ENCODE measurements at places on chromosomes 2 and 18. TPM values are rescaled to one million over a fixed set of nuclear protein-coding genes. Genes with fewer than 3 reads are reported as not detected.

GRCh38 chr18:12867441-12868123 is 16.5 kb downstream of the PTPN2 start:
- DNase-seq: no peak

DNA sequence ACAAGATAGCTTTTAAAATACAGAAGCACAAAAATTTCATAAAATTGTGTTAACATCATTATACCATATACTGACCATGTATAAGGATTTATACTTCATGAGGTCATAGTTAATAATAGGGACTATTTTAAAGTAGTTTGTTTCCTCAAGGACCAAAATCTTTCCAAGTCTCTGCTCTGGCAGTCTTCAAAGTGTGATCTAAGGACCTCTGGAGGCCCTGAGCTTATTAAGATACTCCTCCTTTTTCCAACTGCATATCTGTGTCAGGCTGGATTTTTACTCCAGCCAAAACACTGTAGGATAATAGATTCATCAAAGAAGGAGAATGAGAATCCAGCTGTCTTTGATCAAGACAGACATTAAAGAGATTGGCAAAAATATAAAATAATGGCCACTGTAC is 1.7 kb upstream of the SCYGR2 start:
- no peak for DNase-seq

Gene SLC19A3
- total RNA-seq: 0.28 TPM

GRCh38 chr2:150465703-150466569 is 21.5 kb downstream of the RND3 start:
- peak; percentile 22 for DNase-seq

GRCh38 chr2:221943076-221943810 is 355.6 kb downstream of the PAX3 start:
- DNase-seq: no peak

- DNase-seq: no peak
Measured at GRCh38 chr2:178716394-178716793, 90.8 kb downstream of the TTN start.

Gene DLX2
- total RNA-seq: 4.4 TPM

DNA sequence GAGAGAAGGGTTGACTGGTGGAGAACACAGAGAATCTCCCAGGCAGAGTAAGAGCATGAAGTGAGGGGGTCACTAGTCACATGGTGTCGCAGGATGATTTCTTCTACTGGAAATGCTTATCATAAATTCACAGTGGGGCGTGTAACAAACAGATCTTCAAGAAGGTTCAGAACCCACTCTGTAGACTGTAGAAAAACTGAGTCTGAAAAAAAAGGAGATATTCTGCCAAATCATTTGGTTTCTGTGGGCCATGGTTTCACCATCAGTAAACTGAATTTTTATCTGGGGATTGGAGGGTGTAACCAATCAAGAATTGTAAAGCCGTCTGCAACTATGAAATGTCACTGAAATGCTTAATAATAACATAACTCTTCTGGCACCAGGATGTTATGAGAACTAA is 15.0 kb downstream of the TPGS2 start:
- DNase-seq: no peak

GRCh38 chr18:9741793-9742523 is 33.9 kb downstream of the RAB31 start:
- no peak for DNase-seq

Gene VAMP5
- 21.3 TPM for total RNA-seq

Gene KIF5C
- 1.6 TPM for total RNA-seq

Gene SLC35F6
- total RNA-seq: 67.3 TPM

DNA sequence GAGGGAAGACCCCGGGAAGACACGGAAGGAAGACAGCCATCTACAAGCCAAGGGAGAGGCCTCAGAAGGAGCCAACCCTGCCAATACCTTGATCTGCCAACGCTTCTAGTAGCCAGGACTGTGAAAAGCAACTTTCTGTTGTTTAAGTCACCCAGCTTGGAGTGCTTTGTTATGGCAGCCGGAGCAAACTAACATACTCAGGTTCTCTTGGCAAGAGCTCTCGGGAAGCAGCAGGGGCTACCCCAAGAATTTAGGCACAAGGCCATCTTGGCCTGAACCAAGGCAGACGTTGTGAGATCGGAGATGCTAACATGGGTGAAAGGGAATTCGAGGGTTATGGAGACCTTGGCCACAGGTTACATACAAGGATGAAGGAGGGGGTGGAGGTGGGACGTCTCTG is 78.6 kb upstream of the KLHL29 start:
- DNase-seq: no peak

- no peak for DNase-seq
Measured at GRCh38 chr2:227436436-227437174, 35.4 kb upstream of the AGFG1 start.

Gene HS6ST1
- total RNA-seq: 22.0 TPM

GRCh38 chr18:31677592-31677991 is 6.8 kb downstream of the B4GALT6 start:
- no peak for DNase-seq

Gene PLB1
- 0.80 TPM for total RNA-seq

Gene LYPD6B
- 2.2 TPM for total RNA-seq

Gene PROKR1
- total RNA-seq: not detected

DNA sequence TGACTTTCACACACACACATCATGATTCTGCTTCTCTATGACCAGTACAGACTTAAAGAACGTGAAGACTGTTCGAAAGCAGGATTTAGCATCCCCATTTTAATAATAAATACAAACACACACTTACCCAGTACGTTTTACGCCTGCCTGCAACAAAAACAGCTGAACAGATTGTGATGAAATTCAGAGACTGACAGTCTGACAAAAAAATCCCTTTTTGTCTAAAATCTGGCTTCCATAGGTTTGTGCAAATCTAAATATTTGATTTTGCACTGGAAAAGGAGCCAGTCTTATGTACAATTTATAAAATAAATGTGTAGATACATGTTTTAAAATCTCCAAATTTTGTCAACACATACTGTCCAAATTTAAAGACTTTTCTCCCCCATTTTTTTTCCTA is 630.7 kb downstream of the ZEB2 start:
- DNase-seq: no peak

Gene REG3G
- not detected for total RNA-seq

Gene CREG2
- total RNA-seq: 0.21 TPM

- DNase-seq: peak; percentile 10
Measured at GRCh38 chr18:6885992-6886796, 156.7 kb downstream of the ARHGAP28 start.

DNA sequence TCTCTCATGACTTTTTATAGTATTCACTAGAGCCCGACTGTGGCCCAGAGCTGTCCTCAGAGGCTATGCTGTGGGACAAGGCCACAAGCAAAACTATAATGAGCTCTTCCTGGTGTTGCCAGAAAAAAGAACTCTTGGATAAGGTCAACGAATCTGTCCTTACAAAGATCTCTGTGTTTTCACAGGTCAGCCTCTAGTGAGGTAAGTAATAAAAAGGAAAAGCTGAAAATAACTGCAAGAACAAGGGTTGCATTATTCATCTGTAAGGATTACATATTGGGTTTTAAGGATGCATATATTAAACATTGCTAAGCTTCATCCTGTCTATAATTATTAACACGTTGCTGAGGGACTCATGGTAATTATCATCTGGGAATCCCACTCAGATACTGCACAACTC is 62.8 kb upstream of the ATL2 start:
- DNase-seq: no peak

DNA sequence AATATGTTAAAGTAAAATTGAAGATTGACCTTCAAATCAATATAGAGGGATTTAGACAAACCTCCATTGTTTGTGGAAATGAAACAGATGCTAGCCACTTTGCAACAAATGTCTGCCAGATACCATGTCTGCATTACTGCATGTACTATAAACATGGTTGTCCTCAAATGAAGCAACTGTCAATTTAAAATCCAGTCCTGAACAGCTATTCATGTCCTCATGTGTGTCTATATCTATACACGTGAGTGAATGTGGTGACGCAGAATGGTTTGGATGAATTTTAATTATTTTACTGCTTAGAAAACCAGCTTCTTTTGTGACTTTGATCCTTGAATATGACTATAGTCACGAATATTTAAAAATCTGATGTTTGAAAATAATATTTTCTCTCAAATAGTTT is 71.5 kb downstream of the NYAP2 start:
- DNase-seq: no peak

GRCh38 chr2:101473911-101474701 is 806 bp downstream of the RFX8 start:
- DNase-seq: no peak

Gene CACNB4
- 1.7 TPM for total RNA-seq

- no peak for DNase-seq
Measured at GRCh38 chr2:241759067-241759807, 17.4 kb upstream of the GAL3ST2 start.

DNA sequence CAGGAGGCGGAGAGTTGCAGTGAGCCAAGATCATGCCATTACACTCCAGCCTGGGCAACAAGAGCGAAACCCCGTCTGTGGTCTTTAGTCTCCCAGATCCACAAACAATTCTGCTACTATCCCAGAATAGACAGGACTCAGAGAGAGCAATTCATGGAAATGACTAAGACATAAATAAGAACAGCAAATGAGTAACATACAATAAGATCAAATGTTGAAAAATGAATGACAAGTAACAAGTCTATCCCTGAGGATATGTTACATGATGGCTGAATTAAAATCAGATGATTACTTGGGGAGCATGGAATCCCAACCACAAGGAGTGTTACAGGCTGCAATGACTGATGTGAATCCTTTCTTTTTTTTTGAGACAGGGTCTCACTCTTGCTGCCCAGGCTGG is 10.3 kb downstream of the ARL5A start:
- DNase-seq: no peak

- DNase-seq: no peak
Measured at GRCh38 chr2:82852787-82853186, 1606.3 kb downstream of the SUCLG1 start.

Gene SAG
- not detected for total RNA-seq

DNA sequence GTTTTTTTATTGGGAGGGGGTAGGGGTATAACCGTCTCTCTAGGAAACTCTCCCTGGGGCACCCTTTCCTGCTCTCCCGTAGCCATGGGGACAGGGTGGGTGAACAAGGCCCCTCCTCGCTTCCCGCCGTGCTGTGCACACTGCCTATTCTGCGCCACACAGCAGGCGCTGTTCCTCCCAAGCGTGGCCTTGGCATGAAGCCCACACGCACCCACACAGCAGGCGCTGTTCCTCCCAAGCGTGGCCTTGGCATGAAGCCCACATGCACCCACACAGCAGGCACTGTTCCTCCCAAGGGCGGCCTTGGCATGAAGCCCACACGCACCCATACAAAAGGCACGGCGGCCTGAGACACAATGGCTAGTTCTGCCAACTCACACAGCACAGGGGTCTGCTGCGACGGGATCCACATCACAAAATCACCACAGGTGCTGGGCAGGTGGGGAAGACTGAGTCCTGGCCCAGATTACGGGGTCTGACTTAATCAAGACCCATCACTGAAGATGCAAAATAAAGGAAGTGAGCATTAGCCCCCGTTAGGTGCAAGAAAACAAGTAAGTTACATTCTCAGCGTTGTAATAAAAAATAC is 46.6 kb upstream of the TPO start:
- DNase-seq: no peak

GRCh38 chr2:168801471-168801870 is 966 bp upstream of the NOSTRIN start:
- DNase-seq: no peak

Measured in Panc1 (cell line).